ENCODE measurements at places on chromosomes 3 and 15. TPM values are rescaled to one million over a fixed set of nuclear protein-coding genes. Genes with fewer than 3 reads are reported as not detected.

DNA sequence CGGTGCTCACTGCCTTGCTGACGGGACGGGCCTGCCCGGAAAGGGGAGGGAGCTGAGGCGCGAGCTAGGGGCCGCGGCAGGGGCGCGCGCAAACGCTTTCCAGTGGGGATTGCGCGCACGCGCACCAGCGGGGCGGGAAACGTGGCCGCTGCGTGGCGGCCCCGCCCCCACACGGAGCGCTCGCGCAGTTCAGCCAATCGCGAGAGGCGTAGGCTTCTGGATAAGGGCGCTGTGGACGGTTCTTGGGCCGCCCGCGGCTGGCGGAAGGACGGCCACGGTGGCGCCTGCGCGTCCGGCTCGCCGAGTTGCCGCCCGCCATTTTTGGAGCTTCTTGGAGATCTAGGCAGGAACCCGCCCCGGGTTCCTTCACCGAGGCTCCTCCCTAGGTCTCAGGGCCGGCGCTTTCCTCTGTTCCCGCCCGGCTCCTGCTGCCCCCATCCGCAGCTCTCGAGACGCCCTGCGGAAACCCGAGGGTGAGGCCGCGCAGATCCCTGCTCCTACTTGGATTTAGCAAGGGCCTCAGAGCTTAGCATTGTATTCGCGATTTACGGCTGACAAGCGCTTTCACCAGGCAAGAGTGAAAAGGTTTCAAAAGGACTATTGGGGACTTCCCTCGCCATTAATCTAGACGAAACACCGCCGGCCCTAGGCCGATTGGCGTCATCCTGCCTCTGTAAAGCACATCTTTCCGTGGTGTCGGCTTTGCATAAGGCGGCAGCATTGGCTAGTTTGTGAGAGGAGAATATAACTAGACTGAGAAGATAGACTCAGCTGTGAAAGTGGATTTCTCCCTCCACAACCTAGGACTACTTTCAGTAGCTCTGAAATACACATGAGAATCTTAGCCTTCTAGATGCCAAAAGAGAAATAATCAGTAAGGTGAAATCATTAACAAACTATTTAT lies 496 bp upstream of the STAG1 start:
- H3K36me3 ChIP-seq = no peaks in the 10 kb centered on the region
- peak; percentile 99 for DNase-seq
- no peaks in the 10 kb centered on the region for H3K27me3 ChIP-seq
- H3K4me1 ChIP-seq = peaks cover 32% of the 10 kb centered on the region

DNA sequence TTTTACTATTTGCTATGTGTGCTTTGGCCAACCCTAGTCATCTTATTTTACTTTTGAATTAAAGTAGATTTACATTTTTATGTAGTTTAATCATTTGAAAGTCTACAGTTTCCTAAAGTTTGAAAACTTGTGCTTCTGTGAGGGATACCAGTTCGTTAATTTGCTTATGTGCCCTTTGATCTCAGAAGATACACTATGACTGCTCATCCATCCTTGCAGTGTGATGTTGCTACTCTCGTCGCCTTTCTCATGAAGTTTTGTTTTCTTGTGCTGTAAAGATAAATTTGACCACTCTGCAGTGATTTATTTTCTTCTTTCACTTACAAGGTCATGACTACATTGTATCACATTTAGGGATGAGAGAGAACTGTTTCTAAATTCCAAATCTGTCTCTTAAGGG lies 16.3 kb downstream of the SNRPN start:
- H3K27me3 ChIP-seq = no peaks in the 10 kb centered on the region
- H3K27ac ChIP-seq = no peak overlapping the region
- no peak overlapping the region for H3K4me3 ChIP-seq

- H3K36me3 ChIP-seq = no peaks in the 10 kb centered on the region
- no peaks in the 10 kb centered on the region for H3K27me3 ChIP-seq
- H3K27ac ChIP-seq = no peak overlapping the region
These were observed 542.3 kb upstream of the ROBO2 start for GRCh38 chr3:76497636-76498035.

DNA sequence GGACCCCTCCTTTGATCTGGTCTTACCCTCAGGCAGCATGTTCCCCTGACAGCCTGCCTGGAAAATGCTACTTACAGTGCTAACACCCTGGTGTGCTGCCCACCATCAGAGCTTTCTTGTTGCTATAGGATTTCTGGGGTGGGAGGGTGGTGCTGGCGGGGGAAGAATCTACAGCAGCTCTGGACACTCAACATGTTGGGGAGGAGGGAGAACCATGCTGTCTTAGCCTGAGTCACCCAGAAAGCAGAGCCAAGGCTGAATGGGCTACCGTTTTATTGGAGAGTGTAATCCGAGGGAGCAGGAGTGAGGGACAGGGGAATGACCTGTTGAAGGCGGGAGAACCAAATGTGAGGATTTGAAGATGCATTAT lies 45.6 kb downstream of the MFSD1 start:
- peak; percentile 8 for DNase-seq
- no peak overlapping the region for H3K4me3 ChIP-seq
- H3K27ac ChIP-seq = no peak overlapping the region
- peaks cover 3% of the 10 kb centered on the region for H3K27me3 ChIP-seq

Gene GOLGA6L4
- total RNA-seq = 0.63 TPM

Gene EPB42
- 0.39 TPM for total RNA-seq

Gene ATP10A
- total RNA-seq = not detected
